ENCODE measurements at places on chromosomes 4 and X.

- no peak for ATAC-seq
These were observed 14.8 kb upstream of the RTL5 start for GRCh38 chrX:72146527-72146926.

GRCh38 chr4:10721616-10722015 is 37.0 kb upstream of the CLNK start:
- no peak for ATAC-seq

- ATAC-seq = peak; percentile 70
These were observed 9.1 kb downstream of the ELF2 start for GRCh38 chr4:139167774-139168444.

- no peak for ATAC-seq
These were observed 58.7 kb upstream of the ABCG2 start for GRCh38 chr4:88217169-88217568.

DNA sequence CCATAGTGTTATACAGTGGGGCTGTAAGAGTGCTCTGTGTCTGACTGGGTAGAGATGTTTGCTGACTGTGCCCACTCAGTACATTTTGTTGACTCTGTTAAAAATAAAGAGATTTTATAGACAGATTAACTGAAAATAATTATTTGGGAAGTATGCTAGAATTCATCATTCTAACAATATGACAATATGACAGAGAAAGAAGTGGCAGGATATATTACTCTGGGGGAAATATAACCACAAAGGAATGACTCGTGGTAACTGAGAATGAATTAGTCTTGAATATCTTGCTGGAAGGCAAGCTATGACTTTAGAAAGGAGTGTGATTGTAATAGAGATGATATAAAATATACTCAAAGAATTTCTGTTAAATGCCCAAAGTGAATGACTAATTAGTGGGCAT is 46.8 kb downstream of the TMEM165 start:
- ATAC-seq = peak; percentile 16

All from SK-N-SH treated with all-trans-retinoic acid at 6 μM for 48 hours (cell line).